Omental fat pad (tissue), 4 donors: ENCODE measurements at places on chromosomes 2 and 18.

DNA sequence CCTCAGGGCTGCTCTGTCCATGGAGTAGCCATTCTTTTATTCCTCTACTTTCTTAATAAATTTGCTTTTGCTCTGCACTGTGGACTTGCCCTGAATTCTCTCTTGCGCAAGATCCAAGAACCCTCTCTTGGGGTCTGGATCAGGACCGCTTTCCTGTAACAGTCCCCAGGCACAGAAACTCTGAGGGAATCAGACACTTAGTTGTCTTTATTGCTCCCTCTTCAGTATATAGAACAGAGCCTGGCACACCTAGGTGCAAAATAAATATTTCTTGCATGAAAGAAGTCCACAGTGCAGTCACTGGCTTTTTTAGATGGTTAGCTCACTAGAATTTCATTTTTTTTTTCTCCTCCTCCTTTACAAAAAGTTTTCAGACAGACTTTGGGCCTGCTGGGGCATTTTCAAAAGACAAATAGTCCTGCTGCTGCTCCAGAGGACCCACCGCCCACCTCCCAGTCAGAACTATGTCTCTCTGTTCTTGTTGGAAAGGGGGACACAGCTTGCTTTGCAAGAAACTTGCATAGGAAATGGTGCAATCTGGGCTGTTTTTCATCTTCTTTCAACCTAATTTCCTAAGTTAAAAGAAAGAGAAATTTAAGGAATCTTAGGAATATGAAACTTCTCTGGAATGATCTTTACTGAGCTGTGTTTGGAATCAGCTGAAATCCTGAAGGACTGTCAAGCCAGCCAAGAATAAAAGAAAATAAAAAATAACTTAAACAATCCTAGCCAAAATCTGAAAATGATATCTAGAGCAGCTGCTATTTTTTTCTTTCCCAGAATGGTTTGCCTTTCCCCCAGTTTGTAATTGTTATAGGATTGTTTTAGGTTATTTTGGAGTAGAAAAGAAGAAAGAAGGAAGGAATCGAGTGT, 31.7 kb upstream of the MAP4K3 start:
- DNase-seq: no peak

- DNase-seq: no peak
These were observed 165.9 kb upstream of the ID2 start for GRCh38 chr2:8515864-8516533.

DNA sequence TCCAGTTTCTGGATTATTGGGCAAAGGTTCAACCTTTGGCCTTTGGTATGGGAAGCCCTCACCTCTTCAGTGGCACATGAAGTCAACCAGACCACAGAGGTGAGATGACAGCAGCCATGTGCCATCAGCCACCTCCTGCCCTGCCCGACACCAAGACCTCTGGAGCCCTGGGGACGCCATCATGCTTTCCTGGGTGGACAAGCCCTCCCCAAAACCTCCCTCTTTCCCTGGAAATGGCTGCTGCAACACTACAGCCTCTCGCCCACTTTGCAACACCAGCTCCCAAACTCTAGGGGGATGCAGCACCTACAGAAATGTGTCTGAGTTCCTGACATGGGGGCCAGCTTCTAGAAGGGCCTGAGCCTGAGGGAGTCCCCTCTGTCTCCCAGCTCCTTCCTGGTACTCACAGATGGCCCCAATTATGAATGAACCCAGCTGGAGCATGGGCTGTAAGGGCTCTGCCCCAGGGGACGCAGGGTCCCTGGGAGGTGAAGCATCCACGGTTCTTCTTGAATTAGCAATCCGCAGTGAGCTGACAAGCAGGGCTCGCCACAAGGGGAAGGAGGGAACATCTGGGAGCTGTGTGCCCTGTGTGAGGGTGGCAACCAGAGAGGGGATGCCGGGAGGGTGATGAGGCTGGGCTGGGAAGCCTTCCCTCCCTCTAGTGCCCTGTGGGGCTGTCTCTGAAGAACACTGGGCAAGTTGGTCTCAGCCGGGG, 268.5 kb upstream of the HDAC4 start:
- DNase-seq: no peak

GRCh38 chr2:120594856-120595685, 140.6 kb upstream of the GLI2 start:
- no peak for DNase-seq

- DNase-seq: no peak
These were observed 971.3 kb upstream of the FAM98A start for GRCh38 chr2:34570266-34570872.

DNA sequence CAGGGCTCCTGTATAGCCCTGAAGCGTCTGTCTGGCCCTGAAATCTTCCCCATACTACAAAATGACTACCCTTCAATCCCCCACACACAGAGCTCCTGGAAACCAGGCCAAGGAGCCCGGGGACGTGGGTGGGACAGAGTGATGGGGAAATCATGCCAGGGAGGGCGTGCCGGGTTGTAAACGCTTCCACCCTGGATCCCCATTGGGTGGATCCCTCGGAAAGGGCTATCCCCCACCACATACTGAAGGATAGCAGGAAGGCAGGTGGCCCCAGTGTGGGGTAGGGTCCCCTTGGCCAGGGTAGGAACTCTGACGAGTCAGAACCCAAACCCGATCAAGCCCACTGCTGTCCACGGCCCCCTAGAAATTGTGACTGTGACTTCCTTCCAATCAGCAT, 91.7 kb downstream of the INHBB start:
- no peak for DNase-seq

GRCh38 chr2:45793305-45793962, 142.0 kb downstream of the PRKCE start:
- DNase-seq: no peak

DNA sequence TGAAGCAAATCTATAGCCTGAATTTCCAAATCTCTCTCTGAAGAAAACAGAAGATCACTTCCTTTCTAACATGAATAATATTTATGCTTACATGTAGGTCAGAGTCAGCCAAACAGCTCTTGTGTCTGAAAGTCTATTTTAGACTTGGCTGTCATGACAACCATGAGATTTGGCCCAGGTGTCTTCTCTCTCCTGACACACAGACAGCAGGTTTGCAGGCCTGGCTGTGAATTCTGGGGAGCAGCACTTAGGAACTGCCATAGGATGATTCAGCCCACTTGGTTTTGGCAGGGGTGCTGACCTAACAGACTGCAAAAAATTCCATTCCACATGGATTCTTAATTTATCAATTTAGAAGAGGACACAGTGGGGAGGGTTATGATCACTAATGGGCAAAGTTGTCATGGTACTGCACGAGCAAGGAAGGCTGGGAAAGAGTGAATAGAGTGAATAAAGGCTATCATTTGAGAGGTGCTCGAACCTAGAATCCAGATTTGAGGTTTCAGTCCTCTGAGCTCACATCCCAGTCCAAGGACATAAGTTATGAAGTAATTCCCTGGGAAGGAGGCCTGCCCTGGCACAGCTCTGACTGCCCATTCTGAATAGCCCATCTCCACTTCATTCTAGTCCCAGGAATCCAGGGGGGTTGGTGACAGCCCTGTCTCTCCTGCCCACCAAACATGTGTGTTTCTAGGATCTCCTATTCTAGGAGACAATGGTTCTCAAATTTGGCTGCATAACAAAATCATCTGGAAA, 453.9 kb upstream of the TRIB2 start:
- DNase-seq: no peak

- DNase-seq: no peak
These were observed 1201.0 kb downstream of the LRP1B start for GRCh38 chr2:140929849-140930248.

- no peak for DNase-seq
These were observed 42.6 kb downstream of the EDAR start for GRCh38 chr2:108946442-108946841.

DNA sequence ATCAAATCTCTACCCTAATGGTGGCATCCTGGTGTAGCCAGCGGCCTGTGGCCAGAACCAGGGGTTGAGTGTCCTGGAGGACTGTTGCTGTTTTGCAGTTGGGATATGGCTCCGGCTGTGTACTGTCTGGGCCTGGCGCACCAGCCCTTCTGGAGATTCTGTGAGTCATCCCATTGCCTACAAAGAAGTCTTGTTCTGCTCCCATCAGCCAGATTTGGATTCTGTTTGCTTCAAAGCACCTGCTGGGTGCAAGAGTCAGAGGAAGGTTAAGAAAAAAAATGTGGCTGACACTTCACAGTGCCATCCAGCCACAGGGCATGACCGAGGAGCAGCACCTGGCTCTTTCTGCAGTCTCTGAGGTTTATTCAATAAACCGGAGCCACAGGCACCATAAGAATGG, 41.0 kb upstream of the ASAP2 start:
- no peak for DNase-seq

GRCh38 chr18:33914399-33914798, 310.3 kb downstream of the NOL4 start:
- DNase-seq: no peak

- no peak for DNase-seq
These were observed 124.4 kb downstream of the DIS3L2 start for GRCh38 chr2:232085826-232086425.

- DNase-seq: no peak
These were observed 12.7 kb downstream of the TTC39C start for GRCh38 chr18:24027156-24027827.

DNA sequence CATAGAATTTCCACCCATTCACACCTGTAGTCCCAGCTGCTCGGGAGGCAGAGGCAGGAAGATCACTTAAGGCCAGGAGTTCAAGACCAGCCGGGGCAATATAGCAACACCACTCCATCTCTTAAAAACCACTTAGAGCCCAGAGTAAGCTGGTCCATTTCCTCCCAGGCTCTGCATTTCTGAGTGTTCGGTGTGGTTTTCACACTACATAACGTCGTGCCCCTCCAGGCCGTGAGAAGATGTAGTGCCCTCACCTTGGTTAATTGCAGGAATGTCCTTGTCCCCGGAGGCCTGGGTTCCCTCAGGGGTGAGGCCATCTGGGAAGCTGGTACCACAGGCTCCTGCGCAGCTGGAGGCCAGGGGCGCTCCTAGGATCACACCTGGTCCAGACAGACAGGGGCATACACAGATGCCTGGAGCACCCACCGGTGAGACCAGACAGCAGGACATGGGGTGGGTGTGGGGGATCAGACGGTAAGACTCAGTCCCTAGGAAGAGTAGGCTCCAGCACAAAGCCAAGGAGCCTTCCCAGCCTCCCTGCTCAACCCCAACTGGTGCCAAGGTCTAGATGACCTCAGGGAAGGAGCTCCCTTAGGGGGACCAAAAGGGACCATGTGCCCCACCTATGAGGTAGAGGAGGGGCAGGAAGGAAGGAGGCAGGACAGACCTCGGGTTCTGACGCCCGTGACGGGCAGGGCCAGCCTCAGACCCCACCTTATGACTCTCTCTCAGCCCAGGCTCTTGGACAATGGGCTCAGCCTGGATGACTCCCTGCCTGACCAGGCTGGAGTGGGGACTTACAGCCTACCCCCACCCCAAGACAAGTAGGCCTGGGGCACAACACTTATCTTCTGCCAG, 752 bp downstream of the ASTL start:
- DNase-seq: no peak

GRCh38 chr2:160269365-160269764, 69.3 kb upstream of the ITGB6 start:
- DNase-seq: no peak

GRCh38 chr18:3612315-3612714, 162.3 kb downstream of the TGIF1 start:
- DNase-seq: no peak

DNA sequence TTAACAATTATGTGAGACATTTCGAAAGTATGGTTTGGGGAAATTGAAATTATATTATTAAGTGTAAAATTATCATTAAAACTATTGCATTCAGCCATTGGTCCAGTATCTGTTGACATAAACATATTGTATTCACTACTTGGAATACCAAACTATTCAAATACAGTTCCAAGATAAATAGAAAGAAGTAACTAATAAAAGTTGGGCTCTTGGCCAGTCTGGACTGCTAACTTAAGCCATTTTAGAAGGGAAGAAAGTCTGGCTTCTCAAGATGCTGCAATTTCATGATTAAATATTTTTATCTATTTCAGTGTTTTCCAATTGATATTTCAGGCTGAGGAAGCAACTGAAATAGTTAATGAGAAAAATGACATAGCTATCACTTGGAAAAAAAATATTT, 109.8 kb upstream of the CHRNA1 start:
- no peak for DNase-seq

DNA sequence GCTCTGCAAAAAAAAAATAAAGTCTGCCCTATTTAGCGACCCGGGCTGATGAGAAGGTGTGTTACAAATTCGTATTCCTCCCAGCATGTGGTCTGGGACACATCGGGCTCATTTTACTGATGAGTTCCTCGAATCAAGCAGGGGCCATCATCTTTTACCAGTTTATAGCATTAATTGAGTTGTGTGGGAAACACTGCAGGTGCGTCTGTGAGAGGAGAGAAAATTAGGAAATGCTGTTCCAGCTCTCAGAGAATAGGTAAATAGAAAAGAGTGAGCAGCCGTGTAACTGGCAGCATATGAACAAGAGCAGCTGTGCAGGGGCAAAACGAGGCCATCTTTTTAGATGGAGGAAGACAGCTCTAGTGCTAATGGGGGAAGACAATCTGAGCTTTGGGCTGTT, 216.7 kb downstream of the SETBP1 start:
- no peak for DNase-seq

DNA sequence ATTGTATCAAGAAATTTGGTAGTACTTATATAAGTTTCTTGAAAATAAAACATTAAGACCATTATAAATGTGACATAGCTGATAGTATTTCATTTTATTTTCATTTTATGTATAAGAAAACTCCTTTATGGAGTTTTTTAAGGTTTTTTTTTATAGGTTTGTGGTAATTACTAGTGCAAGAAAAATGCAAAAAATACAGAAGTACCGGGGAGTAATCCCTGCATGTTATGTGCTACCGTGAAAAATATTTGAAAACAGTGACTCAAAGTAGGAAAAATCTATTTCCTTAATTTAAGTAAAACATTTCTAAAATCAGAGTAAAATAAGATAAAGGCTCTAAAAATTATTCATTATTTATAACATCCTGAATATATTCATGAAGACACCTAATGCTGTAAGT, 21.6 kb downstream of the ZSWIM2 start:
- no peak for DNase-seq

DNA sequence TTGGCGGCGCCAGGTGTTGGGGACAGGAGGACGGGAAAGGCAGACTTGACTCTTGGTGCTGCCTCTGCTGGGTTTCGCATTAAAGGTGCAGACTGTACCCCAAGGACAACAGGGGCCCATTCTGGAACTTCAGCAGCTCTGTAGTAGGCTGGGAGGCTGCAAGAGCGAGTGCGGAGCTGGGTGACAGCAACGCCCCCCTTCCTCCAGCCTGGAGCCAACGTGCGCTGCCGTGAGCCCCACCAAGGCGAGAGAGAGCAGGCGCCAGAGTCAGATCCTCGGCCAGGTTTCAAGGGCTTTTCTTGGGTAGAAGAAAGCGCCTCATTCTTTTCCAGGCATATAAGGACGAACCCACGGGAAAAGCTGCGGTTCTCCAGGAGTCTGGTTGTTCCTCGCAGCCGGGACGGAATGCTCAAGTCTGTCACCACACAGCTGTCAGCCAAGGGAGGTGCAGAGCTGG, 1.9 kb downstream of the DOK6 start:
- DNase-seq: no peak

- no peak for DNase-seq
These were observed 475.1 kb downstream of the TNS1 start for GRCh38 chr2:217527590-217528202.

DNA sequence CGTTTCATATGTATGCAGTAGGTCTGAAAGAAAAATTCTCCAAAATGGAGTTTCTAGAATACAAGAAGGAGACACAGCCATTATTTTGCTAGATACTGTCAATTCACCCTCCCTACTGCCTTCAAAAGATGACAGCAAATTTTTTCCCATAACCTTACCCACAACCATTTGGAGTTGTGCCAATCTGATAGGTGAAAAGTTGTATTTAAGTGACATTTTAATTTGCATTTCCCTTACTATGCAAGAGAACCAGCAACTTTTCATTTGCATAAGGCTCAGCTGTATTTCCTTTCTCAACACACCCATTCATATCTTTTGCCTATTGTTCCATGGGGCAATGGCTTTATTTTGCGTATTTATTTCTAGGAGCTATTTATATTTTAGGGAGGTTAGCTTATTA, 31.4 kb upstream of the IL18RAP start:
- no peak for DNase-seq
